Fibroblast of lung (primary cell): ENCODE measurements at places on chromosomes 12 and 14.

GRCh38 chr12:8088574-8088973, 6.5 kb downstream of the NECAP1 start:
- no peak for DNase-seq

DNA sequence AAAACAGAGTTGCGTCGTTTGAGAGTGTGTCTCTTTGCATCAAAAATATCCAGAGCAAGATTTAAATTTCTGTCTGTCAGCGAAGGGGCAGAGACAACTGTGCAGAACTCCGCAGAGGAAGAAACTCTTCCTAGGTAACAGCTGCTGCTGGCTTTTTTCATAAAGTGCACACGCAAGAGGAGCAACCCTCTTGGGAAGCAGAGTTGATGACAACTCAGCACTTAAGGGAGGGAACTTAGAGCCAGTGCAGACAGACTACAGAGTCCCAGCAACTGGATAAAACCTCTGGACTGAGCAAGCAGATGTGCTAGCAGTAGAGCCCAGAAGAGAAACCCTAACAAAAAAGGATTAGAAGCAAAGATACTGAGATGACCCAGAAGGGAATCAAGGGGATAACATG, 337.1 kb downstream of the PCNX1 start:
- no peak for DNase-seq

- no peak for DNase-seq
Measured at GRCh38 chr12:51879102-51879501, 8.8 kb upstream of the ANKRD33 start.

DNA sequence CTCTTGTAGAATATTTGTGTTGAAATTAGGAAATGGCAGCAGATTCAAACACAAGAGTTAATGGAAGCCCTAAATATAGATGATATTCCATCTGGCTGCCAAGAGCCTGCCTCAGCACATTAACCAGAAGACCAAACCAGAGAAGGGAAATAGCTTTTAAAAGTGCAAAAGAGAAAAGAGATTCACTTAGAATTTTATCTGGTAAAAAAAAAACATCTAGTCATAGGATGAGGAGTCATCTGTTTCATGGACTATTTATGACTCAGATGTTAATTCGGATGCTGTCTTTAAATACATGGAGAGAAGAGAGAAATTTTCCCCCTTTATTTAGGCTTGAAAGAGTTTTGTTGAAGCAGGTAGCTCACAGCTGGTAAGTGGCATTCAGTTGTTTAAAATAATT, 201.6 kb upstream of the NUDT4 start:
- DNase-seq: peak; percentile 72

- DNase-seq: no peak
Measured at GRCh38 chr14:50070230-50070629, 46.1 kb downstream of the VCPKMT start.

- no peak for DNase-seq
Measured at GRCh38 chr12:106801830-106802533, 27.5 kb downstream of the RIC8B start.
